ENCODE measurements at places on chromosomes 12 and 14. TPM values are rescaled to one million over a fixed set of nuclear protein-coding genes. Genes with fewer than 3 reads are reported as not detected.

DNA sequence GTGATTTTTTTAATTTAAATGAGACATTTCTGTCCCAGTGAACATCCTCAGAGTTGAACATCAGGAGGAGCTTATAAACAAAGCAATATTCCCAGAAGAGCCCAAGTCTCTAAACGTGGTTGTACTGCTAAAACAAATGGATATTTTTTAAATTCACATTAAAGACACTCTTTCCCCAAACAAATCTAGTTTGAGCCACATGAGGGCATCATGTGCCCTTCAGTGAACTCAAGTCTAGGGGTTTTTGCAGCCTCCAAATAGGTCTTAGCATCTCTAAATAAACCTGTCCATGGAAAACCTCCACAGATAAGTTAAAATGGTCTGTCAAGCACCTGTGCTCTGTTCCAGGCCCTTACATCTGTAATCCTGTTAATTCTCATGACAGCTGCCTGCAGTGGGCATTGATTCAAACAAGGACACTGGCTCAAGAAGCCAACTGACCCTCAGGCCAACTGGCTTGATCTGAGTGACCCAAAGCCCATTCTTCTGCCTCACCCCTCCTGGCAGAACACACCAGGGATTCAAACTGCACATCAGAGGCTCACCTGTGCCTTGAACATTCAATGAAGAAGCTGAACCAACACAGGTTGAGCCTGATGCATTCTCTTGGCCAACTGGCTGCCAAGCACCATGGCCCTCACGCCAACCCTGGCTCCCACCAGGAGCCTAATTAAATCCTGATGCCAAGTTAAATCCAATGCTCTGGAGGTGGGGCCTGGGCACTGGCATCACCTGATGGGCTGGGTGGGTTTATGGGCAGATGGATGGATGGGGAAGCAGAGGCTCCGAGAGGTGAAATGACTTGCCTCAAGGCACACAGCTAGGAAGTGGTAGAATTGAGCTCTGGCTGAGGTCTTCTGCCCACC, 8.6 kb downstream of the ISCU start:
- H3K4me3 ChIP-seq: no peak overlapping the region
- peak overlapping the region; percentile 58 for H3K27ac ChIP-seq
- H3K36me3 ChIP-seq: peaks cover 14% of the 10 kb centered on the region

Gene CYP46A1
- total RNA-seq: 0.09 TPM

Gene PEBP1
- 99.5 TPM for total RNA-seq

GRCh38 chr14:22531451-22532344, 57.3 kb downstream of the DAD1 start:
- H3K36me3 ChIP-seq: peaks cover 40% of the 10 kb centered on the region
- DNase-seq: peak; percentile 65
- no peaks in the 10 kb centered on the region for H3K27me3 ChIP-seq
- peaks cover 95% of the 10 kb centered on the region for H3K4me1 ChIP-seq
- peak overlapping the region; percentile 96 for H3K27ac ChIP-seq

GRCh38 chr12:49762468-49762847, 21.1 kb downstream of the TMBIM6 start:
- H3K4me1 ChIP-seq: peaks cover 73% of the 10 kb centered on the region
- no peaks in the 10 kb centered on the region for H3K27me3 ChIP-seq
- peak; percentile 39 for DNase-seq
- peak overlapping the region; percentile 97 for H3K27ac ChIP-seq

Data from activated T-cell treated with anti-CD3 and anti-CD28 coated beads, Interleukin-2, amount 50 U/mL, for 72 hours (primary cell).